ENCODE measurements at places on chromosomes 7 and 10. TPM values are rescaled to one million over a fixed set of nuclear protein-coding genes. Genes with fewer than 3 reads are reported as not detected.

Gene MYPN
- under 0.01 TPM for total RNA-seq

Gene THSD7A
- total RNA-seq: 47.2 TPM

Gene VWA2
- not detected for total RNA-seq

Gene ERV3-1
- 17.1 TPM for total RNA-seq

Gene TRIM74
- not detected for total RNA-seq

Gene KCNIP2
- 0.27 TPM for total RNA-seq

Gene PDE6C
- total RNA-seq: not detected

Gene AFAP1L2
- total RNA-seq: 1.9 TPM

Gene BTBD16
- 0.09 TPM for total RNA-seq

Gene CROT
- total RNA-seq: 7.6 TPM

Gene ZNF37A
- 7.7 TPM for total RNA-seq

Gene OGDHL
- 0.99 TPM for total RNA-seq

Gene ZNF239
- total RNA-seq: 2.9 TPM

Gene IL6
- 16.7 TPM for total RNA-seq

Gene WAPL
- 49.6 TPM for total RNA-seq

Gene PDK4
- total RNA-seq: 4.2 TPM

Gene CPXM2
- 5.1 TPM for total RNA-seq

Gene CDK1
- 40.9 TPM for total RNA-seq

Gene ACTL6B
- total RNA-seq: not detected

Gene INPP5A
- 27.1 TPM for total RNA-seq

Gene ACSM6
- not detected for total RNA-seq

Gene LRRC27
- total RNA-seq: 9.4 TPM

Gene TMEM140
- total RNA-seq: 8.3 TPM

Gene DMBT1
- total RNA-seq: not detected

Gene AKR1D1
- total RNA-seq: not detected

Data from endothelial cell of coronary artery (primary cell).